ENCODE measurements at places on chromosomes 11 and 22. TPM values are rescaled to one million over a fixed set of nuclear protein-coding genes. Genes with fewer than 3 reads are reported as not detected.

VWA5A gene
- polyA plus RNA-seq, result 1.8 TPM

NLRP14 gene
- polyA plus RNA-seq, result not detected

KDELR3 gene
- 7.8 TPM for polyA plus RNA-seq

OR52I2 gene
- polyA plus RNA-seq, result not detected

DNA sequence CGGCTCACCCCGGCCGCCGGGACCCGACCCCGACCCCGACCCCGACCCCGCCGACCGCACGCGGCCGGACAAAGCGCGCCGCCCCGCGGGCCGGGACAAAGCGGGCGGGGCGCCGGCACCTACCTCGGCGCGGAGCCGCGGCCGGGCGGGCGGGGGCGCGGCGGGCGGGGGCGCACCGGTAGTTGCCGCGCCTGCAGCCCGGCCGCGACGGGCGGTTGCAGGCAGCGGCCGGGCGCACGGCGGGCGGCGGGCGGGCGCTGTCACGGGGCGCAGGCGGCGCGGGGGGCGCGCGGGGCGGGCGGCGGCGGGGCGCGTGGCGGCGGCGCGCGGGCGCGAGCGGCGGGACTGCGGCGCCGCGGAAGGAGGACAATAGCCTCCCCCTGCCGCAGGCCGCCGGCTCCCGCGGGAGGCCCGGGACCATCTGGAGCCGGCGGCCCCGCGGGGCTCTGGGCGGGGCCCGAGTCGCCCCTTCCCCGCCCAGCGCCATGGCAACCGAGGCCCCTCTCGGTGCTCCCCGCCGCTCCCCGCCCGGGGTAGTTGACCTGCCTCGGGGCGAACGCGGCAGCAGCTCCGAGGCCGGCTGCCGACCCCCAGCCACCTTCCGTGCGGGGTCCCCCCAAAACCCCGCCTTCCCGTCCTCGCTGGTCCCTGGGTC is 851 bp downstream of the SPTBN2 start:
- DNase-seq, result no peak

- DNase-seq, result no peak
These were observed 10.2 kb upstream of the PRAME start for GRCh38 chr22:22569218-22569617.

DNA sequence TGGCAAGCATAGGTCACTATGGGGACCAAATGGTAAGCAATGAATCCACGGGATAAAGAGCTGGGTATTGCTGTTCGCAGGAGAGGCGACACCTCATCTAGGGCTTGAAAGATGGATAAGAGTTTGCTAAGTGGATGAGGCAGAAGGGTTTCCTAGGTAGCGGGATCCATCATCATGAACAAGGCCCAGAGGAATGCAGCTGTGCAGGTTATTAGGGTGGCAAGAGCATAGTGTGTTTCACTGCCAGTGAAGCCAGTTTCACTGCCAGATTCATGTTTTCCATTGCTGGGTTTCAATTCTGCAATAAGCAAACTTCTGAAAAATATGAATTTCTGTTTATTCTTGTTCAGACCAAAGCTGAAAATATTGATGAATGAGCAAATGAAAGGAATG is 27.2 kb downstream of the WEE1 start:
- DNase-seq, result no peak

DNA sequence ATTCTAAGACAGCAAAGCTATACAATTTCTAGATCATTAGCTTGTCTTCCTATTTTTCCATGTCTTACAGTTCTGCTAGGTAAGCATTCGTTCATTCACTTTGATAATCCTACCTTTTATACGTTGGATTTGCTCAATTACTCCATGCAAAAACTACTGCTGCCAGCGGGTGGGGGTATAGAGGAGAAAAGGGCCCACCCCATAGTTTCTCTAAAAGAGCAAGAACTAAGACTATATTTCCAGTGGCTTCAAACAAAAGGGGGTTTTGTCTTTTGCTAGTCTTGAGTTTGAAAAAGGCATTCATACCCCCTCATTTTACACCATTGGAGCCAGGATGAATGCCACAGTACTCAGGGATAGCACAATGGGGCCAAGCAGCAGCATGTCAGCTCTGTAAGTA is 155.7 kb downstream of the WT1 start:
- DNase-seq, result no peak
